ENCODE measurements at places on chromosomes 2 and 18.

DNA sequence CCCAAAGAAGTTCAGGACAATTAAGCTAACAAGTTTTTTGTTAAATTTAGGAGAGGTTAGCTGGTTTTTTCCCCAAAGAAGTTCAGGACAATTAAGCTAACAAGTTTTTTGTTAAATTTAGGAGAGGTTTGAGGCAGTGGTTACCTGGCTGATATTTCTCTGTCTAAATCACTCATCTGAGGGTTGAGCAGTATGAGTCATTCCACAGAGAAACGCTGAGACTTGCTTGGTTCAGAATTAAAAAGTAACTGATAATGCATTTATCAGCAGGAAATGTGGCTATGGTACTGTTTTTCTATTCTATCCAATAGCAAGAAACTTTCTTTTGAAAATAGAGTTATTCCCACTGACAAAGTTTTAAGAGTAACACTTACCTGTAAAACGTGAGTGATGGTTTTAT, 22.8 kb upstream of the KIDINS220 start:
- no peak for DNase-seq

- no peak for DNase-seq
These were observed 51.8 kb upstream of the STAT1 start for GRCh38 chr2:191065785-191066184.

DNA sequence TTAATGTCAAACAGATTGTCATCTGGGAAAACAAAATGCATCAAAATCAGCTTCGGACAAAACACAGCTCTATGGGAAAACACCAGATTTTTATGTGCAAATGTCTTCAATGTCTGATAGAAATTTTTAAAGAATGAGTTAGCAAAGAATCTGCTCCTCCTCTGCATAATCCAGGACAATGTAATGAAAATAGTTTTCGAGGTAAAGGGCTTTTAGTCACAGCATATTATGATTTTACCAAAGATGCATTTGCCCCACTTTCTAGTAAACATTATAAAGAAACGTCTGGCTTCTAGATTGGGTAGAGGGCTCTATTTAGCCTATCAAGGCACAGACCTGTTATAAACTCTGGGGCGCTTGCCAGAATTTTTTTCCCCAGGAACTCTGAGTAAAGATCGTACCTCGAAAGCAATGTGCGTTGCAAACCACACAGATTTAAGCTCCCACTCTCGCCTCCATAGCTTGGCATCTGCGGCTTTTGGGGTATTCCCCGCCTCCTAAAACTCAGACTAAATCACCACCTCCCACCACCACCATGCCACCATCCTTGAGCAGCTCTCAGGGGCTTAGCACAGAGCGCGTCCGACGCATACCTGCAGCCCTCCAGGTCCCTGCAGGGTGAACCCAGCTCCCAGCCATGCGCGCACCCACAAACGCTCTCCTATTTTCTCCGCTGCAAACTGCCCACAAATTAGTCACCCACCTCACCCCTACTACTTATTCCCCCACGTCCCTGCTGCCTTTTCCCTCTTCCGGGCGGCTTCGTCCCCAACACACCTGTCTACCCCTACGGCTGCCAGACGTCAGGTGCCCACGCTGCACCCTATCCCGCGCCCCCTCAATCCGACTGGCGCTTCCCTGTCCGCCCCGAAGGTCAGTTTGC, 829 bp downstream of the ACVR1C start:
- DNase-seq: no peak

- DNase-seq: no peak
These were observed 56.4 kb downstream of the MAP4K3 start for GRCh38 chr2:39380525-39381150.

DNA sequence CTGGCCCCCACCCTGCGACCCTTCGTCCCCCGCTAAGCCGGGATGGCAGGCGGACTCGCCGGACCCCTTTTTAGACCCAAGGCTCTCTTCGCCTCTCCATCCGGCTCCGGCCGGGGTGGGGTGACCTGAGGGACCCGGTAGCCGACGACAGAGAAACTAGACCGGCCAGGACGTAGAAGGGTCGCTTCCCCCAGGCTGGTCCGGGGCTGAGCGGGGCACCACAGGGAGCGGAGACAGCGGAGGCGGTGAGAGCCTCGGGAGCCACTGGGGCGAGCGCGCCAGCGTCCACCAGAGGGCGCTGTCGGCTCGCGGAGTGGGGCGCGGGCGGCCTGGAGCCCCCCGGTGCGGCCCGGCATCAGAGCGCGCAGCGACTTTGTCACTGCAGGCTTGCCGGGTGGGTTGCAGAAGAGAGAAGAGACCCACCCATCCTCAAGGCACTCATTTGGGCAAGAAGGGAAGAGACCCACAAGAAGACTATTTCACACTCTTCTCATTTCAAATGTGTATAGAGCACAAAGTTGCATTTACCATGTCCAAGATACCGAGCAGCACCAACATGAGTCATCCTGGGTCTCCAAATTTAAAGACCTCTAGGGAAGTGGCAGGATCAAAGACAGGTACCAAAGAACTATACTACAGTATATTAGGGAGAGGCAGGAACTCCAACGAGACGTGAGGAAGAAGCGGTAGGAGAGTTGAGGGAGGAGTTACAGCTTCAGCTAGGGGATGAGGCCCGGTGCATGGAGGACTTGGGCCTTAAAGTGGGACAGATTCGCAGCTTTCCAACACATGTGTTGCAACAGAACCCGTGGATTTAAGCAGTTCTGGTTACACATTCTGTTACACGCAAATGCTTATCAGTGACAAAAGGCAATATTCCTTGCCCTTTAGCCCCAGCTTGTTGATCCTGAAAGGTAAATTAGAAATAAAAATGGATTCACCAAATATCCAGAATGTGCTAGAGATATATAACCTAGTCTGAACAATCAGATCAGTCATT, 7.6 kb upstream of the PRKCE start:
- DNase-seq: no peak

- no peak for DNase-seq
These were observed 893.5 kb upstream of the KLHL29 start for GRCh38 chr2:22491442-22491841.

GRCh38 chr2:173990970-173991819, 26.0 kb upstream of the SP3 start:
- no peak for DNase-seq

- DNase-seq: no peak
These were observed 67.5 kb downstream of the TIMM21 start for GRCh38 chr18:74215863-74216262.

DNA sequence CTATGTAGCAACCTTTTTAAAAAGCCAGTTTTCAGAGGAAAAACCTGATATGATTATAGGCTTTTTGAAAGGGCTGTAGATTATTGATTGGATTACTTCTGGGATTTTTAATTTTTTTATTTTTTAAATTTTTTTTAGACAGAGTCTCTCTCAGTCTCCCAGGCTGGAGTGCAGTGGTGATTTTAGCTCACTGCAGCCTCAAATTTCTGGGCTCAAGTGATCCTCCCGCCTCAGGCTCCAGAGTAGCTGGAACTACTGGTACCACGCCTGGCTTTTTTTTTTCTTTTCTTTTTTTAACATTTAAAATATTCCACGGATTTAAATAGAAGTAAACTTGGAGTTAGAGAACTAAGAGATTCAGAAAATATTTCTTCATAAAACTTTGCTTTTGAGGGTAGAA, 1.2 kb downstream of the MRPL19 start:
- no peak for DNase-seq

GRCh38 chr2:72806280-72806945, 19.4 kb downstream of the EXOC6B start:
- DNase-seq: no peak

GRCh38 chr2:149575277-149575676, 12.3 kb downstream of the MMADHC start:
- no peak for DNase-seq

DNA sequence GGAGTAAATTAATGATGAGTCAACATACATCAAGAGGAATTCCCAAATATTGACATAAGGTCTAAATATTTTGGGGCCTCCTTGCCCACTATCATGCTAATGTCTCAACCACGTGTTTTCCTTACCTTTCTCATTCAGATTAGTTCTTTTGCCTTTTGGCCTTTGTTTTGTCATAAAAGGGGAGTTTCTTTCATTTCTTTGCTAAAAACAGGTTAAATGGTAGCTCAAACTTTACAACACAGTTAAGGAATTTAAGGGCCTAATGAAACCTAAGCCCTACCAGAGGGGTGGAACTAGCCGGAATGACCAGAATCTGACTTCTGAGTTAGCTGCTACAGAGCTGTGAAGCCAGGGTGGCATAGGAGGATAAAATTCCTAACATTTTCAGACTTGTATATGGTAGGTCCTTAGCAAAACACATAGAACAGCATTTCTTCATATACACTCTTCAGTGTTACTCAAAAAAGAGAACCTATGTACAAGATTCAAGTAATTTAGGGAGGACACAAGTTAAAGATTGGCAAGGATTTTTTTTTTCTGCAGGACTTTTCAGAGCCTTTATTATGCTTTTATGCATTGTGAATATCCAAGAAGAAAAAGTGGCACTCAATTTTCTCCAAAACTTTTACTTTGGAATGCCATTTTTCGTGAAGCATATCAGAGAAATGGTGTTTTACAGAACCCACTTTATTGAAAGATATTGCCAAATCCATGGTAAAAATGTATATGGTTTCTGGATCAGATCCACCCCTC, 633.1 kb downstream of the ARHGAP15 start:
- no peak for DNase-seq

All from NCI-H2081 treated with DMSO at 0.1 percent for 48 hours (cell line).